Hypothalamus (tissue), 51 donors: ENCODE measurements at places on chromosomes 7 and 10.

GRCh38 chr7:86558680-86559501, 84.8 kb upstream of the GRM3 start:
- DNase-seq, result no peak

DNA sequence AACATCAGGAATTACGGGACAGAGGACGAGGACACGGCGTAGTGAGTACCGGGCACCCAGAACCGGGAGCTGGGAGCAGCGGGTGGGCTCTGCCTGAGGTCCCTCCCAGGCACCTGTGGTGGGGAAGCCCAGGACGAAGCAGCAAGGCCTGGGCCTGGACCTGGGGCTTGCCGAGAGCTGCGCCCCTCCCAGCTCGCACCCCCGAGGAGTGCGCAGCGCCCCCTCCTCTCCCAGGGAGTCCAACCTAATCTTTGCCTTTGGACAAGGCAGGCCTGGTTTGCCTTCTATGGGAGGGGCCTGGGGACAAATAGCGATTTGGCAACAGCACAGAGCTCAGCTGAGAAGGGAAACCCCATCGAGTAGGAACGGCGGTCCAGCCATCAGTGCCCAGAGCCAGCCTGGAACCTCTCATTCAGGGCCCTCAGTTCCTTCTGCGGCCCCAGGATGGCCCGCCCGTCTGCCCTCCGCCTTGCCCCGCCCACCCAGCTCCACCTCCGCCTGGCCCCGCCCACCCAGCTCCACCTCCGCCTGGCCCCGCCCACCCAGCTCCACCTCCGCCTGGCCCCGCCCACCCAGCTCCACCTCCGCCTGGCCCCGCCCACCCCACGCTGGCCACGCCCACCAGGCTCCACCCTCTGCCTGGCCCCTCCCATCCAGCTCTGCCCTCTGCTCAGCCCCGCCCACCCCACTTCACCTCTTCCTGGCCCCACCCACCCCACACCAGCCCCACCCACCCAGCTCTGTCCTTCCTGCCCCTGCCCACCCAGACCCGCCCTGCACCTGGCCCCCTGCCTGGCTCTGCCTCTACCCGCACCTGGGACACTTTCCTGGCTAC, 32.5 kb upstream of the KNDC1 start:
- DNase-seq, result no peak

- DNase-seq, result no peak
These were observed 4.9 kb downstream of the TMEM270 start for GRCh38 chr7:73865738-73866445.

DNA sequence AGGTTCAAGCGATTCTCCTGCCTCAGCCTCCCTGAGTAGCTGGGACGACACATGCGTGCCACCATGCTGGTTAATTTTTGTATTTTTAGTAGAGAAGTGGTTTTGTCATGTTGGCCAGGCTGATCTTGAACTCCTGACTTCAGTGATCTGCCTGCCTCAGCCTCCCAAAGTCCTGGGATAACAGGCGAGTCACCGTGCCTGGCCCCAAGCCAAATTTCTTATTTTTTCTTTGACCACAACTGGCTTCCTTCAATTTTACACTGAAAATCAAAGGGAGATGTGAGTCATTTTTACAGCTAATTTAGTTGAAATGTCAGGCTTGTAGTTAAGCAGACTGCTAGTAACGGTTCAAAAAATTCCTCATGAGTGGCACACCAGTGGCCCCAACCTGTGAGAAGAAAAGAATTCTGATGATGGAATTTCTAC, 7.8 kb downstream of the RNF216 start:
- DNase-seq, result no peak

DNA sequence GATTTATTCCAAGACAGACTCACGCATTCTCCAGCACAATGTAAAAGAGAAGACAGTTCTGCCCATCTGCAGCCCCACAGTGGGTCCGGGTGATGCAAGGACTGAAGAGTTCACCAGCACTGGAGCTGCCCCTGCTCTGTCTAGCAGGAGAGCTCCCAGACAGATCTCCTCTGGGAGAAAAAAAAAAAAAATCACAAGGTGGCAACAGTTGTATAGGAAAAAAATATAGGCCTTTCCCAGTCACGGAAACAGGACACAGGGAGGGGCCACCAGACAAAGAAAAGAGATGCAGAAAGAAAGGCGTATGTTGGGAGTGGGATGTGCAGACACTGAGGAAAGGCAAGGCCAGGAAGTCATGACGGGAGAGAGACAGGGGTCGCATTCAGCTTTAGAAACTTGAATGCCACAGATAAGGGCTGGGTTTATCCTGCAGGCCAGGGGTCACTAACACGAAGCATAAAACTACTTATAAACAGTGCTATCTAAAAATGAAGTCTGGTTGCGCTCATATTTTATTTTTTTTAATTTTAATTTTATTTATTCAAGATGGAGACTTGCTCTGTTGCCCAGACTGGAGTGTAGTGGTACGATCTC, 54.1 kb downstream of the FAM171A1 start:
- no peak for DNase-seq

- no peak for DNase-seq
These were observed 2.6 kb upstream of the MYL7 start for GRCh38 chr7:44143646-44144250.

GRCh38 chr10:124992462-124993344, 50.8 kb downstream of the ZRANB1 start:
- peak; percentile 70 for DNase-seq

GRCh38 chr7:108014215-108014614, 11.3 kb upstream of the LAMB1 start:
- DNase-seq, result no peak

DNA sequence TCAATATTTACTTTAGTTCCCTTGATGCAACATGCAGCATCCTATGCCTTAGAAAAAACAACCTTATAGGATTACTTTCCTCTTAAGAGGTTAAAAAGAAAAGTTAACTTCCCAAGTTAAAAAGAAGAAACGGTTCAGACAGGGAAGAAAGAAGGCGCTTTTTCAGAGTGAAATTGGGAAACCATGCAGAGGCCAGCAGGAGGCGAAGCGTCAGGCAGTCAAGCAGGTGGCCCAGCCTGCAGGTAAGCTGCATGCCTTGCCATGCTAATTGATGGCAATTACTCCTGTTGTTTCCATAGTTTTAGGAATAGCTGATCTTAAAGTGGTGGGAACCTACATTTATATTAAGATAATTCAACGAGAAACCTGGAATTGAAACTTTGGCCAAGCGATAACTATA, 302.6 kb upstream of the SP4 start:
- DNase-seq, result no peak

DNA sequence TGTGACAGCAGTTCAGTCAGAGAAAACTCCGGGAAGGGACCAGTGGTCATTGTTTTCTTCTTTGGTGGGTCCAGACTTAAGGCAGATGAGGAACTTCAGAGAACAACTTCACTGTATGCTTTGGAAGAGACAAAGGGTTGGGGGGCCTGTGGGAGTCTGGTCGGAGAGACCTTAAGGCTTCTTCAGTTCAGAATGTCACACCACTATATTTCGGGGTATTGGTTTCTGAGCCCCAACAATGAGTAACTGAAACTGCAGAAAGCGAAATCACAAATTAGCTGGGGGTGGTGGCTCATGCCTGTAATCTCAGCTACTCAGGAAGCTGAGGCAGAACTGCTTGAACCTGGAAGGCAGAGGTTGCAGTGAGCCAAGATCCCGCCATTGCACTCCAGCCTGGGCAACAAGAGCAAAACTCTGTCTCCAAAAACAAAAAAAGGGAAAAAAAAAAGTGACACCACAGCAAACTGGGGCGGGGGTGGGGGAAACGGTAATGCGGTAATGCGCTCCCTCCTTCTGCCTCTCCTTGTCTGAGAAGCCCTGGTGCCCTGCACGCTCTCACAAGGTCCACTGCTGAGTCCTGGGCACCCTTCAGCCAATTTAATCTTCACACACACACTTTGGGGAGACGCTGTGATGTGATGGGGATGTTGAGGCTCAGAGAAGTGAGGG, 2.2 kb upstream of the ADIRF start:
- no peak for DNase-seq

DNA sequence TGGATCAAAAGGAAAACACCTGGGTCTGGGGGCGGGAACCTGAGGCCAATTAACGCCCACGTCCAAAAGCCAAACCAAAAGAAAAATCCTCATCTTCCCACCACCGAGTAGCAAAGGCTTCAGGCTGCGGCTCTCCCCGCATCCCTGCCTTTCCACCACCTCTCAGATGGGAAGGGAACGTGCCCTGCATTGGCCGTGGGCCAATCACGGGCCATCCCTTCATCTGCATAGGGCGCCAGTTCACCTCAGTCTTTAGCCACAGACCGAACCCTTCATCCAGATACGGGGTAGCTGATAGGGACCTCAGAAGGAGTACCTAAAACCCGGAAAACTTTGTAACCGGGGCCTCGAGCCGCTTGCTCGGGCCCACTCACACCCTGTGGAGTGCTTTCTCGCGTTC, 626 bp downstream of the PRPF18 start:
- no peak for DNase-seq

GRCh38 chr7:2261611-2262010, 19.6 kb downstream of the NUDT1 start:
- no peak for DNase-seq

DNA sequence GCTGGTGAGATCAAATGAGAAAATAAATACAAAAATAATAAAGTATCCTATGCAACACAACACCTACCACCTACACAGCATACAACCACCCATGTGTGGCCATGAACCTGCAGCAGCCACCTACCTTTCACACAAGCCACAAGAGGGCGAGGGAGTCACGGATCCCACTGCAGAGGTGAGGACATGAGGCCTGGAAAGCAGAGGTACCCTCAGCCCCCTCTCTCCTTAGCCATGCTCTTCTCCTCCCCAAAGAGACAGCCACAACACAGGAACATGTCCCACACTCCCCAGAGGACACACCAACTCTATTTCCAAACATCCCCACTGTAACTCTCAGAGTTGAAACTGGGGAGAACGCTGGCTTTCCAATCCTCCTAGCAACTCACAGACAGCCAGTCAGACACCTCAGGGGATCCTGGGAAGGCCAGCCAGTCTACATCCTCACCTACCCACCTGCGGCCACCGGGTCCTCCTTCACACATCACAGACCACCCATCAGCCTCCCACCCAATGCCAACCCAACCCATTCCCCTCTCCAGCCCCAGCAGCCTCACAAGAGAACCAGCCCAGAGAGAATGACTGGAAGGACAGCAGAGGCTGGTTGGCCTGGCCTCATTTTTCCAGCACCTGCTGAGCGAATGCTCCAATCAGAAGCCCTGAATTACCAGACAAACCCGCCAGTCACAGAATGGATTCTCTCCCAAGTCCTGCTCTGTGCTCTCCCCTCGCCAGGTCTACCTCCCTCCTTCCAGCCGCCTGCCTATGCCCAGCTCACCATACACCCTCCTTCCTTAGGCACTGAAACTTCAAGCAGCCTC, 18.4 kb downstream of the DLG5 start:
- no peak for DNase-seq

DNA sequence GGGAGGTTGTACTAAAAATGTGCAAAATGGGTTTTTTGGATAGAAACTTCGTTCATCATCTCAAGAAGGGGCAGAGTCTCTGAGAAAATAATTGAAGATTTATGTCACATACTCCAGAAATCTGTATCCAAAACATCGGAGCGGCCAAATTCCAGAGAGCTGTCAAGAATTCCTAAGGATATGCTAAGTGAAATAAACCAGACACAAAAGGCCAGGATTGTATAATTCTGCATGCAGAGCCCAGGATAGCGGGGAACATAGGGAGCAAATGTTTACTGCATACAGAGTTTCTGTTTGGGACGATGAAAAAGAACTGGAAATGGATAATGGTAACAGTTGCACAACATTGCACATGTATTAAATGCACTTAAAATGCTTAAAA, 224.2 kb upstream of the AUTS2 start:
- DNase-seq, result no peak

DNA sequence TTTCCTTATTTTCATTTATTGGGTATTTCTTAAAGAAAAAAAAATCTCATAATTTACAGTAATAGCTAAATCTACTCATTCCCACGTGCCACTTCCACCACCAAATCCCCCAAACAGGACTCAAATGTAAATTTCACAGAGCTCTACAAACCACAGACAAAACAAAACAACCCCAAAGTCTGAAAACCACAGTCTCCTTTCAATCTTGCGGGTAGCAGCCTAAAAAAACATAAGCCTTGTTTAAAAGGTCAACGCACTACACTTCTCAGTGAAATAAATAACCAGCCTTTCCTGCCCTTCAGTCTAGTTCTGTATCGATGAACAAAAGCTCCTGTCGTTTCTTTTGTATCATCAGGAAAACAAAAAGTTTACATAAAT, 121.8 kb upstream of the AFAP1L2 start:
- no peak for DNase-seq

DNA sequence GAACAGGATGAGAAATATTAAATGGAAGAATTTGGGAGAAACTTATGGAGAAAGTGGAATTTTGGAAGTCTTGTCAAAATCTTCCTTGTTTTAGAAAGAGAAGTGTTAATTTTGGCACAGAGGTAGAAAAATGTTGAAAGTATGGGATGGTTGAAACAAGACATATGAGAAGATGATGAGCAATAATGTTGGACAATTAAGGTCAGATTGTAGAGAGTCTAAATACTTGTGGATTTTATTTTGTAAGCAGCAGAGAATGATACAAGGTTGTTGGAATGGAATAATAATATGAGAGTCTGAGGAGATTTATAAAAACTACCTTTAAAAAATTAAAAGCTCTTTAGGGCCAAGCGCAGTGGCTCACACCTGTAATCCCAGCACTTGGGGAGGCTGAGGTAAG, 34.6 kb downstream of the PHTF2 start:
- DNase-seq, result no peak

DNA sequence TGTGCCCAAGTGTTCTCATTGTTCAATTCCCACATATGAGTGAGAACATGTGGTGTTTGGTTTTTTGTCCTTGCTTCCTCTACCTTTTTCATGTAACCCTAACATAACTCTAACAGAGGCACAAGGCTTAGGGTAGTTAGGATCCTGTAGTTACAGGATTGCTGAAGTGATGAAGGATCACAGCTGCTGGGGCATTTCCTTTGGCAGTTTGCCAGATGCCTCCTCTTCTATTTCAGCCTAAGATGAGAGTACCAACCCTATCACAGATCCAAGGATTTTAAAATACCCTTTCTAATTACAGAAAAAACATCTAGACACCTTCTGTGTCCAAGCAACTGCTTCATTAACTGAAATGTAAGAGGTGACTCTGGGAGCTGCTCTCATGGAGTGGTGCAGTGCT, 141.7 kb upstream of the COL1A2 start:
- no peak for DNase-seq

- no peak for DNase-seq
These were observed 75.2 kb downstream of the DNAJB6 start for GRCh38 chr7:157412021-157412443.

GRCh38 chr7:101572156-101572555, 56.9 kb downstream of the MYL10 start:
- no peak for DNase-seq

- no peak for DNase-seq
These were observed 189.3 kb downstream of the ELMO1 start for GRCh38 chr7:37259319-37259821.

GRCh38 chr10:119501690-119502089, 40.8 kb downstream of the RGS10 start:
- no peak for DNase-seq

- no peak for DNase-seq
These were observed 2.2 kb downstream of the KLHL7 start for GRCh38 chr7:23107781-23108180.
